Stomach (tissue), 19 donors: ENCODE measurements at places on chromosomes 12 and 14. TPM values are rescaled to one million over a fixed set of nuclear protein-coding genes. Genes with fewer than 3 reads are reported as not detected.

DNA sequence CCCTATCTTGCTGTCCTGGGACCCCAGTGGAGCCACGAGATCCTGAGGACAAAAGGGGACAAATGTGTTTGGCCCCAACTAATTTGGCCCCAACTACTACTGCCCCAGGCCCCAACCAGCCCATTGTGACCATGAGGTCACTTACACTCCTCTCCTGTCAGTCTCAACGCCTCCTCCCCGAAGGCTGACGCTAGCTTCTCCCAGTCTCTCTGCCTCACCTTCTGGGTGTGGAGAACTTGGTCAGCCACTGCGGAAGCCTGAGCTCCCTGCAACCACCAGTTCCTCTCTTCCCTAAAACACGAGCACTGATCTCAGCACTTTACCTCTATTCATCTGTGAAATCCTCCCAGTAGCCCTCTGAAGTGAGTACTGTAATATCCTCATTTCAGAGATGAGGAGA lies 13.3 kb downstream of the FAM181A start:
- DNase-seq, result no peak

DNA sequence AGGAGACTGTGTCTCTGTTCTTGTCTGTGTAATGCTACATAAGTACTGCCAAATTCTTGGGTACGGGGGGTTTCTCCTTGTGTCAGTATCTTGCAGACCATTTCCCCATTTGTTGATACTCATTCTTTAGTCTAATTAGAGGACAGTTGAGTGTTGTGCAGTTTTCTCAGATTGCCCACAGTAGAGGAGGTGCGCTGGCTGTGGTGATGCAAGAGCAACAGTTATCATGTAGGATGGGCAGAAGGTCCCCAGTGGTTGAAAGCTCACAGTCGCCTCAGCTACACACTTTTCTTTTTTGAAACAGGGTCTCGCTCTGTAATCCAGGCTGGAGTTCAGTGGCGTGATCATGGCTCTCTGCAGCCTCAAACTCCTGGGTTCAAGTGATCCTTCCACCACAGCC lies 37.8 kb upstream of the ATP2A2 start:
- DNase-seq, result no peak

TMEM132C gene
- total RNA-seq, result under 0.01 TPM

DNA sequence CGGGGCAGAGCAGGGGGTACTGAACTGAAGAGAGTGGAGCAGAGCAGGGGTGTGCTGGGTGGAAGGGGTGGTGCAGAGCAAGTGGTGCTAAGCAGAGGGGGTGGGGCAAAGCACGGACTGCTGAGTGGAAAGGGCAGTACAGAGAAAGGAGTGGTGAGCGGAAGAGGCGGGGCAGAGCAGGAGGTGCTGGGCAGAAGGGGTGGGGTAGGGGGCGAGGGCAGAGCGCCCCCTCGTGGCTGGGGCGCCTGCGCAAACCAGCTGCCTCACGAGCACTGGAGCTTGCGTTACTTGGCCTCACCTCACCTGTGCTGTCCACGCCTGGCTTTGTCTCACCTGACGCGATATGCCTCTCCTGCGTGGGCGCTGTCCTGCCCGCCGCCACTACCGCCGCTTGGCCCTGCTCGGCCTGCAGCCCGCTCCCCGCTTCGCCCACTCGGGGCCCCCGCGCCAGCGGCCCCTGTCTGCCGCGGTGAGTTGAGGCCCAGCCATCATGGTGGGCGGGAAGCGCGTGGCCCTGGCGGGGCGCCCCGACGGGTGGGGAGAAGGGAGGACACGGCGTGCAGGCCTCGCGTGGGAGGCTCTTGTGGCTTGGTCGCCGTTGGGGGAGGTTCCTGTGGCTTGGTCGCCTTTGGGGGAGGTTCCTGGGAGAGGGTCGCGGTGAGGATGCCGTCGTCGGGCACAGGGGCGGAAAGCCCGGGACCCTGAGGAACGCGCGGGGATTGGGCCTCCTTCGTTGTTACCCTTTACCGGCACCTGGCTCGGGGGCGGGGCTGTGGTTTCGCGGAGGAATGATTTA lies at the start of gene COX8C:
TSS of gene COX8C (plus strand) at position 257 of the 796 bp plus-strand sequence. CDS start at position 344, 87 bp downstream.
- DNase-seq, result no peak

DNA sequence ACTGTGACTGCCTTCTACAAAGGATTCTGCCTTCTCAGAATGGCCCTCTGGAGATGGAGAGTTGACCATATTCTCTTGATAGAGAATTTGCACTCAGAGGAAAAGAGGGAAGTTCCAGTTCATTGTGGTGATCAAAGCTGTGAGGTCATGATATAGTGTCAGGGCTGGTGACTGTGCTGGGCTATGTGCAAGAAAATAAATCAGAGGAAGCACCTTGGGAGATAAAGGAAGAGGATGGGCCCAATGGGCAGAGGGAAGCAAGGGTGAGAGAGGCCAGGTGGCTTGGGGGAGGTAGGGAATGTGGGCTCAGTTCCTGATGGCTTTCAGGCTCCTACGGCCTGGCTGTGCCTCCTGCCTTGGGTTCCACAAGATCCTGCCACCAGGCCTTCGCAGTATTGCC lies 145.8 kb downstream of the SLC8A3 start:
- no peak for DNase-seq
